ENCODE measurements at places on chromosomes 13 and 19.

DNA sequence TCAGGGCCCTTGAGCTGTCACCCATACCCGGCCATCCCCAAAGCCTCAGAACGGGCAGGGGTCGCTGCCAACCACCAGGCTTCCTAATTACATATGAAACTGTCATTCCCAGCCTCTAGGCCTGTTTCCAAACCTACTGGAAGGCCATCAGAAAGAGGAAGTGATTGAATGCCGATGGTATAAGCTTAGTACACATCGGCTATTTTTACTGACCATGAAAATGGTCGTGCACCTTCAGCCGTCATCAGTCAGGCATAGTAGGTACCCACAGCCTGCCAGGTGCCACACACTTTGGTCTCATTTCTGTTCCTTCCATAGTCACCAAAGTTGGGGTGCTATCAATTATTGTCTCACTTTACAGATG lies 10.2 kb downstream of the KRI1 start:
- DNase-seq = no peak

DNA sequence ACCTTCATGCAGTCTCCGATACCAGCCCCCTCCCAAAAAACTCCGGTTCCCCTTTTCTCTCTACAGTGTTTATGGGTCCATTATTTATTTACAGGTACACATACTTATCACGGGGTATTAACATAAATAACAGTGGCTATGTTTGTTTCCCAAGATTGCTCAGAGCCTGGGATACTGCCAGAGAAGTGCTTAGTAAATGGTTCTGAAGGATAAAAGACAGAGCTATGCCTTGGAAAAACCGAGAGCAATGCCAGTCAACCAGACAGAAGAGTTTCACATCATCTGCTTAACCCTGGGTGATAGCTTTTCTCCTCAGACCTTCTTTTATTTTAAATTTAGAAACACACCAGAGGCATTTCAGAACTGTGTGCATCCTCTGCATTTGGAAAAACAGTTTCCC lies 61.3 kb downstream of the NUFIP1 start:
- DNase-seq = no peak

- DNase-seq = peak; percentile 68
These were observed 113.3 kb downstream of the RAB20 start for GRCh38 chr13:110448230-110448629.

DNA sequence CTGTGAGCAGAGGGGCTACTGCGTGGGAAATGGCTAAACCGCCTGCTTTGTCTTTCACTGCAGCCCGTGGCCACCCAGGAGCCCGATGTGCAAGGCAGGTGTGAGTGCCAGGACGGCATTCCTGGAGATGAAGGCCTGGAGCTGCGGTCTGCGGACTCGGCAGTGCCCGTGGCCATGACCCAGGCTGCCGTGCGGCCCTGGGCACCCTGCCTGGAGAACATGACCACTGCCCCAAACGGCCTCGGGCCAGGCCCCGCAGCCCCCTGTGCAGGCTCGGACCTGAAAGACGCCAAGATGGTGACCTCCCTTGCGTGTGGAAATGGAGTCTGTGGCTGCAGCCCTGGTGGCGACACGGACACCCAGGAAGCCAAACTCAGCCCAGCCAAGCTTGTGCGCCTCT lies 62.2 kb downstream of the SPATA13 start:
- no peak for DNase-seq

GRCh38 chr19:13031917-13032623 lies 36.8 kb downstream of the NFIX start:
- DNase-seq = no peak

- no peak for DNase-seq
These were observed 483.3 kb upstream of the SPRY2 start for GRCh38 chr13:80824229-80824628.

- no peak for DNase-seq
These were observed 7.5 kb upstream of the ZNF525 start for GRCh38 chr19:53357821-53358581.

DNA sequence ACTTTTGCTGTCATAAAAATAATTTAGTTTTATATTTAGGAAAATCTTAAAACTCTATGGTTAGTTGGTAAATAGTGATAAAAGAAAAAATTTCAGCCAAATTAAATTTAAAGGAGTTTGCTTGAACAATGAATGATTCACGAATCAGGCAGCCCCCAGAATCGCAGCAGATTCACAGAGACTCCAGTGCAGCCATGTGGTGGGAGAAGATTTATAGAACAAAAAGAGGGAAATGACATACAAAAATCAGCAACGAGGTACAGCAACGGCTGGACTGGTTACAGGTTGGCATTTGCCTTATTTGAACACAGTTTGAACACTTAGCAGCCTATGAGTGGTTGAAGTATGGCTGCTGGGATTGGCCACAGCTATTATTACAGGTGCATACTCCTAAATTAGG lies 96.4 kb upstream of the MYCBP2 start:
- no peak for DNase-seq

GRCh38 chr19:41753159-41753558 lies 2.2 kb upstream of the CEACAM6 start:
- DNase-seq = no peak

DNA sequence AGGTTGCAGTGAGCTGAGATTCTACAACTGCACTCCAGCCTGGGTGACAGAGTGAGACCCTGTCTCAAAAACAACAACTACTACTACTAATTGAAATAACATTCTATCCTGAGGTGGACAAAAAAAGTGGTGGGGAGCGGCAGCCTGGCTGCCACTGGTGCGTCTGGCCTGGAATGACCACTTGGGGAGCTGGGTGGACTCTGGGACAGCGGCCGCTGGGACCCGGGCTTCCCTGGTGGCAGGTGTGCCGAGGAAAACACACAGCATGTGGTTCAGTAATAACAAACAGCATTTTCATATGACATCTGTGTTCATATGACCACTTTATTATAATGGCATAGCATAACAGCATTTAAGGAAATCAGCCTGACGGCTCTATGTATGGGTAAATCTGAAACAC lies 33.9 kb downstream of the TFDP1 start:
- DNase-seq = no peak

- DNase-seq = peak; percentile 25
These were observed 11.1 kb downstream of the CILP2 start for GRCh38 chr19:19548915-19549759.

GRCh38 chr19:49930483-49931011 lies 1.2 kb upstream of the NUP62 start:
- DNase-seq = no peak

GRCh38 chr13:109694972-109695371 lies 91.4 kb downstream of the IRS2 start:
- DNase-seq = no peak

DNA sequence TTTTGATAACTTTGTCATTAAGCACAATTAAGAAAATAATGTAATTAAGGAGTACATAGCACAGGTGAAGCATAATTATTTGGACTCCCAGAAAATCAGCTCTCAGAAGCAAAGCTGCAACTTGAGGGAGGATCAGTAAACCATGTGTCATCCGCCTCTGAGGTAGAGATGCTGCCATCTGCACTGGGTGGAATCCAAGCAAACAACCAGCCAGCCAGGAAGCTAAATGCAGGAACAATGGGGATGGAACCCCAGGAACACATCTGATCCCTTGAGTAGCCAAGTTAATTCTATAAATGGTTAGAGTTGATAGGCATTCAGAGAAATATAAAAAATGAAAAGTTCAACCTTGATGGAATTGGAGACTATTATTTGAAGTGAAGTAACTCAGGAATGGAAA lies 520.2 kb downstream of the RFC3 start:
- no peak for DNase-seq

Data from AG09309 (cell line).